Putamen (tissue), 1 donor: ENCODE measurements at places on chromosomes 16 and 17.

- DNase-seq, result no peak
Measured at GRCh38 chr17:75093548-75094158, 5.9 kb downstream of the SLC16A5 start.

DNA sequence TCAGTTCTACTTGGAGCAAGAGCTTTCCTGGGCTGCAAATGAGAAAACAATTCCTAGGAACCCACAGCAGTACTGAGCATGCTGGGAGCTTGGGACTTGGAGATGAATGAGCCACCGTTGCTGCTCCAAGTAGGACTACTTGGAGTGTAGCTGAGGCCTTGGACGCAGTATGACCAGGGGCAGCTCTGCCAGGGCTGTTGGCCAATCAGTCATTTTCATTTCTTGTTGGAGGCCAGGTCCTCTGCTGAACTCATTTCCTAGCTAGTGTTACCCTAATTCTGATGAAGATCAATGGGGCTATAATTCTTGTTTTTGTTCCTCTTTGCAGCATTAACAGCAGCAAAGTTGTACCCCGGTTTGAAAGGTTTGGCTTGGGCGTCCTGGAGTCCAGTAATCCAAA lies 8.0 kb upstream of the LGALS9 start:
- DNase-seq, result peak; percentile 45

DNA sequence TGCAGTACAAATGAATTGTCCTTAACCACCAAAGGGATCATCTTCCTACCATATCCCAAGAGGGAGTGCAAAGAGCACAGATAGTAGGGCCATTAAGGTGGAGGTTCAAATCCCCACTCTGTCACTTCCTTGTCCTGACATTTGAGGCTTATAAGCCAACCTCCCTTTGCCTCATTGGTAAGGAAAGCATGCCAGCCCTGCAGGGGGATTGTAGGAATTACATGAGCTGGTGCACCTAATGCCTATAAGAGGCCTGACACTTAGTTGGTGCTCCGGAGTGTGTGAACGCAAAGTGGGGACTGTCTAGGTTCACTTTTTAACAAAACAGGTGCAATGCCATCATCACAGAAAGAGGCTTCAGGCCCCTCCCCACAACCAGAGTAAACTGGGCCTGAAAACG lies 374.4 kb downstream of the SNX29 start:
- no peak for DNase-seq

GRCh38 chr16:81832801-81833547 lies 53.9 kb downstream of the PLCG2 start:
- no peak for DNase-seq

DNA sequence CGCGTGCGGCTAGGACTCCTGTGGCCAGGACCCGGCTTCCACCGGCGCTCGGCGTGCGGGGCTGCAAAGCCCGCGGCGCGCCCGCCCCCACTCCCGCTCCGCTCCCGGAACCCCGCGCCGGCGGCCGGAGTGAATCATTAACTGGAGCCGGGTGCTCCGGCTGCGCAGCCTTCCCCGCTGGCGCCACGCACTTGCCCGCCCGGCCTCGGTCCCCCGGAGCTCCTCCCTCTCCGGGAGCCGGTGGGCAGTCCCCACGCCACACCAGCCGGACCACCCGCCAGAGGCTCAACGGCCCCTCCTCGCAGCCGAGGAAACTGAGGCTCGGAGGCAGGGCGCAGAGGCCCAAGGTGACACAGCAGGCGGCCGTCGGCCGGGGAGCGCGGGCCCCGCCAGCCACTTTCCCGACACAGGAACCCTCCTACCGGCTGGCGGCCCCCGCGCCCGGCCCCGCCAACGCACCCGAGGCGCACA lies 580 bp downstream of the BCAR1 start:
- no peak for DNase-seq

GRCh38 chr17:3770466-3770865 lies 30.5 kb downstream of the ITGAE start:
- DNase-seq, result no peak

- DNase-seq, result no peak
Measured at GRCh38 chr17:43949781-43950180, 4.0 kb downstream of the PYY start.

- DNase-seq, result peak; percentile 39
Measured at GRCh38 chr17:5418858-5419355, 555 bp downstream of the NUP88 start.

DNA sequence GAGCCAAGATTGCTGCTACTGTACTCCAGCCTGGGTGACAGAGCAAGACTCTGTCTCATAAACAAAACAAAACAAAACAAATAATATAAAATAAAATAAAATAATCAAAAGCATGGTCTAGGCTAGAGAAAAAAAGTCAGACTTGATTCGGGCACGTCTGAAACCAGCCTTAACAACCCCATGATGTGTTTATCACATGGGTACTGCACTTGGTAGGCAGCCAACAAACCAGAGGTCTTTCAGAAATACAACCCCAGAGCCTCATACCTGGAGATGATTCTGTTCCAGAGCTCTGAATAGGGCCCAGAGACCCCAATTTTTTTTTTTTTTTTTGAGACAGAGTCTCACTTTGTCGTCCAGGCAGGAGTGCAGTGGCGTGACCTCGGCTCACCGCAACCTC lies 9.6 kb upstream of the HAPSTR1 start:
- no peak for DNase-seq

DNA sequence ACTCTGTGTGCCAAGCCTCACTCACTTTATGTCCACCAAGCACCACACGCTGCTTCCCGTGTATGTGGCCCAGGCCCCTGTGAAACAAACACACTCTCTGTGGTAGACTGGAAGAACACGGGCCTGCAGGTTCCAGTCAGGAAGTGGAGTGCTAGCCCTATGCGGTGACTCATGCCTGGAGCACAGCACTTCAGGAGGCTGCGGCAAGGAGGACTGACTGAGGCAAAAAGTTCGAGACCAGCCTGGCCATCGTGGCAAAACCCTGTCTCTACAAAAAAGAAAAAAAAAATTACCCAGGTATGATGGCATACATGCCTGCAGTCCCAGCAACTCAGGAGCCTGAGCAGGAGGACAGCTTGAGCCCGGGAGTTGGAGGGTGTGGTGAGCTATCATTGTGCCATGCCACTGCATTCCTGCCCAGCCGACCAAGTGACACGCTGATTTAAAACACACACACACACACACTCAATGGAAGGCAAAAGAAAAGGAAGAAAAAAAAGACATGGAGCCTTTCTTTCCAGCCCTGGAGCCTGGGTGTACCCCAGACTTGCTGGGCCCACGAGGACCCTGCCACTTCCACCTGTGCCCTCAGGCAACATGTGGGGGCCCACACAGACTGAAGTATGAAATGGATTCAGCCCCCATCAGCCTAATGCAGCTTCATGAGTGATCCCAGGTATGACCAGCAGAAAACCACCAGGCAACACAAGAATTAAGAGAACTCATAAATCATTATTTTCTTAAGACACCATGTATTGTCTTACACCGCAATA lies 126.6 kb downstream of the ANKRD11 start:
- DNase-seq, result no peak
